SW 1271 (cell line): ENCODE measurements at places on chromosomes 12 and 14.

DNA sequence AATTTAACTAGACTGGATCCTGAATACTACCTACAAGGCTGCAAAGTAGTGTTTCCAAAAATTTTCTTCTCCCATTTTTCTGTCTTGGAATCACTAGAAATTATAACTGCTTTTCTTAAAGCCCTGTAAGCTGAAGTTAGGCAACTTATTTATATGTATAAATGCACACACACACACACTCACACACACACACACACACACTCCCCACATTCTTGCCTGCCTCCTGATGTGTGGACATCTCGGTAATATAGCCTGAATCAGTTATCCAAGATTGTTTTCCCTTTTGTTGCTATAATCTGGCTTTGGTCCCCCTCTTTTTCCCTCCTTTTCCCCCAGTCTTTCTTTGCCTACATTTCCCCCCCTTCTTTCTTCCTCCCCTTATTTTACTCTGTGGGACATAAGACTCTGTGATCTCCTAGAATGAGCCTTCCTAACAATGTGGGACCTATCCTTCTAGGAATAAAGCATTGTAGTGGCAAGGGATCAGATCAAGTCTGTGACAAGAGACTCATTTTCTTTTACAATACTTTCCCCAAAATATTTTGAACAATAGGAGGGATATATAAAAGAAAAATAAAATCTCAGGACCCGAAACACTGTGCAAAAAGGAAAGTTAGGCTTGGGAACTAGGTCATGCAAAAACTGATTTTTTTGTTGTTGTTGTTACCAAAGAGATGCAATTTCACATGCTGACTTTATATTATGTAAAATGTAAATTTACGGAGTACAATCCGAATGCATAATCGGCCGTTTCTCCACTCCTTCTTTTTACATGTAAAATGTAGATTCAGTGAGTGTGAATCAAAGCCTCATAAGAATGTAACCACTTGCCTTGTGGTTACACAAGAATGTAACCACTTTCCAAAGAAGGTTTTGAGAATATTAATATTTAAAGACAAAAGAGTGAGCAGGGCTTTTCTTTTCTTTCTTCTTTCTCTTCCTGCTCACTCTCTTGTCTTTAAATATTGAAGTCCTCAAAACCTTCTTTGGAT lies 26.3 kb upstream of the CD69 start:
- DNase-seq = no peak

DNA sequence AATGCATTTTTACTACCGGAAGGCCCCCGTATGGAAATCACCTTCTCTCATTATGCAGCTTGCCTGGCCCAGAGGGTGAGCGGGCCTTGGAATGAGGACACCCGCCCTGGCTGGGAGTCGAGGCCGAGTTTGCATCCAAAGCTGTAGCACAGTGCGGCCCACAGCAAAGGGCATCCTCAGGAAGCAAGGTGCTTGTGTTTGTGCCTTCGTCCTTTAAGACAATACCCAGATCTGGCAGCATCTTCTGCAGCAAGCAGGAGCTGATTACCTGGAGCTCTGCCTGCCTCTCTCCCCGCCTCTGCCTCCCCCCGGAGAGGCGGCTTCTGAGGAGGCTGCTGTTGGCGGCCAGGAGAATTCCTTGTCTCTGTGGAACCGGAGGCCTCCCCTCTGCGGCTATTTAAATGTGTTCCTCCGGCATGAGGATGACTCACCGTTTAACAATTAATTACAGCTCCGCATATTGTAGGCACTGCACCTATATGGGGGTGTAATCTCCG lies 145.3 kb downstream of the CACNA1C start:
- no peak for DNase-seq

DNA sequence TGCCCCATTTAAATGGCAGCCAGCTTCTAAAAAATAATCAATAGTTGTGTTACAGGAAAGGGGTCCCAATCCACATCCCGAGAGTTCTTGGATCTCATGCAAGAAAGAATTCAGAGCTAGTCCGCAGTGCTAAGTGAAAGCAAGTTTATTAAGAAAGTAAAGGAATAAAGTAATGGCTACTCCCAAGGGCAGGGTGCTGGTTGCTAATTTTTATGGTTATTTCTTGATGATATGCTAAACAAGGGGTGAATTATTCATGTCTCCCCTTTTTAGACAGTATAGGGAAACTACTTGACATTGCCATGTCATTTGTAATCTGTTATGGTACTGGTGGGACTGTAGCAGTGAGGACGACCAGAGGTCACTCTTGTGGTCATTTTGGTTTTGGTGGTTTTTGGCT lies 591.3 kb downstream of the LRFN5 start:
- DNase-seq = no peak

DNA sequence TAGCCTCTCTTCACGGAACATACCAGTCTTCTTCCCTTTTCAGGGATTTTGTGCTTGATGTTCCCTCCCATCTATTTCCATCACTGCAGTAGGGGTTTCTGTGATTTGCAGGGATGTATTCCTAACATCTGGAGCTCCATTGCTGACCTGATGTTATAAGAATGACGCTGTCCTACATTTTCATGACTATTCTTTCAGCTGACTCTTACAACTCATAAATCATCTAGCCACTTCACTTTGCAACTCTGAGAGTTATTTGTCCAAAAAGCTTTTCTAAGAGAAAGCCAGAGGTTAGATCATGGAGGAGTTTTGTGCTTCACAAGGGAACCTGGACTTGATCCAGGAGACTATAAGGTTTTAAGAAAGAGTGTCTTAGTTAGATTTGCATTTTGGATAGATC lies 116.6 kb upstream of the FAR2 start:
- DNase-seq = no peak

GRCh38 chr12:118979763-118980406 lies 1.5 kb upstream of the SRRM4 start:
- DNase-seq = peak; percentile 16

DNA sequence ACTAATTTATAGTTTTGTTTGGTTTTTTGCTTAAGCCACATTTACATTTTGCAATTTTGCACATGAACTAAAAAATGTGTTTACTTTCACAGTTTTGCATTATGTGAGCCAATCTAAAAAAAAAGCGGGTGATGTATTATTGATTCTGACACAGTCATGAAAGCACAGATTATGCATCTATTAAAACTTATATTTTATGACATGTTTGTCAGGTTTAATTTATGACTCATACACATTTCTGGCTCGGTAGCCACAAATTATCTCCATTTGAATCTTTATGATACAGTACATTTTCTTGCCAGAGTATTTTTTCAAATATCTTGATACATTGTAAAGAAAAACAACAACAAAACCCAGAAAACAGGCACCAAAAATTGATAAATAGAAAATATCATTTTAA lies 280.4 kb upstream of the GRIP1 start:
- DNase-seq = no peak

GRCh38 chr12:41566703-41567102 lies 378.6 kb downstream of the PDZRN4 start:
- no peak for DNase-seq

DNA sequence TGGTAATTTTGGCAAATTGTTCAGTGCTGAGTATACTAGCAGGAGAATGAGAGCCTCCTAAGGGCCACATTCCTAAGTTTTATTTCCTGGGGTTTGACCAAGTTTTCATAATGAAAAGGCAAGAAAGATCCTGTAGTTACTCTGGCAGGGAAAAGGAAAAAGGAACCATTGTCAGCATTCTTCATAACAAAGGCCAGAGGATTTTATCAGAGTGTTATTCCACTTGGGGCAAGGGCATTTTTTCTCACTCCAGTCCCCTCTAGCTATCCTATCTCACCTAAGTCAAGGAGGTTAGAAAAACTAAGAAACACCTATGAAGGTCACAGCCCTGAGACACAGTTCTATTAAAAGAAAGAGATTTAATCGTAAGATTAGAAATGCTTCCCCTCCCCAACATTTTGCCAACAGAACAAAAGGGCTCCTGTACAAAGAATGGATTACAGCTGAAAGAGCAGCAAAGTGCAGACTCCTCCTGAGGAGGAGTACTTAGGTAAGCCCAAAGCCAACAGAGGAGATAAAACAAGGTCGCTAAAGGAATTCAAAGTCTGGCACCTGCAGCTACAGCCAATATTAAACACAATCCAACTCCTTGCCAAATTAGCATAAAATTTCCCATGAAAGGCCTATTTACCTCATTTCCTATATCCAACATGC lies 162.4 kb downstream of the GALC start:
- DNase-seq = no peak

DNA sequence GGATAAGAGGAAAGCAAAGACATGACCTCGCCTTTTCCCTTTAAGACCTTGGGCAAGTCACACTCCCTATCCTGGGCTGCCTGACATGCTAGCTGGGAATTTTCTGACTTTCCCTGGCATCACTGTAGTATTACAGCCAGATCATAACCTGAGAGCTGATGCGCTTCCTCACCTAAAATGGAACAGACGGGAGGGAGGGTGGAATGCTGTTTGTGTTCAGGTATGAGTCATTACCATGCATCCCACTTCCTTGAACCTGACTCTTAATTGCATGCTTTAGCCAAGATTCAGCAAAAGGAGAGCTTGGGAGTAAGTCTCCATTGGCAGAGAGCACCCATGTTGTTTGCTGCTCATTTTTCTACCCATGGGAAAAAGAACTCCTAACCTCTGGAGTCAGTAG lies 156.5 kb downstream of the KCNK10 start:
- DNase-seq = no peak

DNA sequence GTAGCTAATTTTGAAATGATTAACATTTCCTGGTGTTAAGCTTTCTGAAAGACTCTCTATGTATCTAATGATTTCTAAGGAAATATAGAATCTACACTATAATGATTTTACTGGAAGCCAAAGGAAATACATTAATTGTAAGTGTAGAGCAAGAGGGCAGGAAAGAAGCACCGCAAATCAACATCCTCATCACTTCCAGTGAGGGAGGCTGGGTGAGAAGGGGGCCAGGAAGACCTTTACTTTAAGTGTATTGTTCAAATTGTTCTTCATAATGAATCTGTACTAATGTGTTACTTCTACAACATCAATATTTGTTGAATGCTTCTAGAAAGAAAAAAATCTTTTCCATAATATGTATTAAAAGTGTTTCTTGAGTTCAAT lies 65.3 kb upstream of the DACT1 start:
- no peak for DNase-seq

GRCh38 chr14:70043001-70043400 lies 145.8 kb downstream of the SLC8A3 start:
- DNase-seq = no peak

DNA sequence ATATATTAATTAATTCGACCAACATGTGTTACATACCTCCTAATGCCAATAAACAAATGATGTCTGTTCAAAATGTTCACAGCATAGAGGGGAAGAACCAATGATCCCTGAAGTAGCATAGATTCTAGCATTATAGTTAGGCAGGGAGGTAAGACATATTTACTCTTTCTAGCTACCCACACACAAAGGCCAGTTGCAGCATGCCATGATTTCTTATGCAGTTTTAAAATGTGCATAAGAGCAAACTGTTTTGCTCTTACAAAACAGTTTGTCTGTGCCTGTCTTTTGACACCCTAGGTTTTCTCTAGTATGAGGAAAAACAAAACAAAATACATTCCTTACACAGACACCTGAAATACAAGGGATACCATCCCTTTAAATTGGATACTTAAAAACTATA lies 61.9 kb downstream of the SLC16A7 start:
- no peak for DNase-seq

- DNase-seq = no peak
These were observed 15.3 kb upstream of the MYF6 start for GRCh38 chr12:80692114-80692513.

- DNase-seq = no peak
These were observed 167.7 kb upstream of the AMIGO2 start for GRCh38 chr12:47247418-47247817.

- no peak for DNase-seq
These were observed 18.9 kb downstream of the KIF26A start for GRCh38 chr14:104157016-104157928.

GRCh38 chr12:62758216-62758615 lies 176.7 kb downstream of the PPM1H start:
- DNase-seq = no peak

GRCh38 chr14:54690887-54691286 lies 124.0 kb downstream of the SAMD4A start:
- DNase-seq = no peak

DNA sequence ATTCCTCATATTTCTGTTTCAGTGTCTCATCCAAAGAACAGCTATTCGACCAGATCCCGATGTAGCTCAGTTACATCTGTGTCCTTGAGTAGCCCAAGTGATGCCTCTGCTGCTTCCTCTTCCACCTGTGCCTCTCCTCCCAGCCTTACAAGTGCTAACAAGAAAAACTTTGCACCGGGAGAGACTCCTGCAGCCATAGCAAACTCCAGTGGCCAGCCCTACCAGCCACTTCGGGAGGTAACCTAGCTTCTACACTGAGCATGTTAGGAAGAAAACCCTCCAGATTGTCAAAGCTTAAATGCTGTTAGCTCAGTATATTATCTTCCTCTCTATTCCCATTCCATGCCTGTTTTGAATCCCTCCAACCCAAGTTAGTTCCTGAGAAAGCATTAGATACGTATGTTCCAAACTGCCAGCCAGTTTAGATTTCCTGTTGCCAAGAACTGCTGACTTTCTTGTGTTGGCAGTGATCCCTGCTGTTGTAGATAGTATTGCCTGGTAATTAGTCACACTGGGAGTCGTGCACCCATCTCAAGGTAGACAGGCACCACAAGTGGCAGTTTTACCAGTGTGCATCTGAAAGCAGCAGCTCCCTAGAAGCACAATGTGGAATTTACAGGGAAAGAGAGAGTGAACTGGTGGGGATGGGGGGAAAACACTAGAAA lies 14.0 kb upstream of the KCNH3 start:
- DNase-seq = no peak

- peak; percentile 58 for DNase-seq
These were observed 593 bp downstream of the CFL2 start for GRCh38 chr14:34713681-34714319.
